Muscle of arm (tissue), 14 donors: ENCODE measurements at places on chromosomes 7 and 10. TPM values are rescaled to one million over a fixed set of nuclear protein-coding genes. Genes with fewer than 3 reads are reported as not detected.
A peak's percentile ranks its signal among the peaks of the same experiment; 100 is the strongest.

HPSE2 gene
- polyA plus RNA-seq = not detected

TMEM236 gene
- polyA plus RNA-seq = 3.1 TPM

FXYD4 gene
- 0.29 TPM for polyA plus RNA-seq

TRPV5 gene
- polyA plus RNA-seq = 0.07 TPM

SSC4D gene
- polyA plus RNA-seq = 1.5 TPM

DNA sequence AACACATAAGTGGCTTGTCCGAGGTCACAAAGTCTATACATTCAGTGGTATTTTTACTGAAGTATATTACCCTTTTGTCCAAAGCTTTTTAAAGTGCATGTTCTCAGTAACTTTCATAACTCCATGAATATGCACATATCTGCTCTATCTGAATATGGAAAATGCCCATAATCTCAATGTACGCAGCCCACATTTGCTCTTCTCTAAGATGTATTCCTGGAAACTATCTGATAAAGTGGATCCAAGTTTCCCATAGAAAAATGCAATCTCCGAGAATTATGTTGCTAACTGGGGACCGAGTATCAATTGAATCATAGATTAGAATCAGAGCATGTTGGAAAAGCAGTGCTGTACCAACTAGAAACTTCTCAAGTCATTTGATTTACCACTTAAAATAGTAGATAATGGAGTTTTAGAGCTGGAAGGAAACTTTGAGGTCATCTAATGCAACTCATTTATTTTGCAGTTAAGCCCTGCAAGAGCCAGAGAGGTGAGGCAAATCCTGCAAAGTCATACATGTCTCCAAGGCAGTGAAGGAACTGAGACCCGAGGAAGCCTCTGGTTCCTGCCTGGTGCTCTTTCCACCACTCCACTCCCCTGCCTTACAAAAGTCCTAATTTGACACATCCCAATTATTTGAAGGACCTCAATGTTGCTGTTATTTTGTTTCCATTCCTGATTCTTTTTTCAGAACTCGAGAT is 69.4 kb downstream of the CYCS start:
- no peak for DNase-seq

- peak; percentile 7 for DNase-seq
Measured at GRCh38 chr10:54614072-54614471, 187.0 kb downstream of the PCDH15 start.

GRCh38 chr7:85068799-85069198 is 118.1 kb downstream of the SEMA3D start:
- DNase-seq = peak; percentile 29

DNA sequence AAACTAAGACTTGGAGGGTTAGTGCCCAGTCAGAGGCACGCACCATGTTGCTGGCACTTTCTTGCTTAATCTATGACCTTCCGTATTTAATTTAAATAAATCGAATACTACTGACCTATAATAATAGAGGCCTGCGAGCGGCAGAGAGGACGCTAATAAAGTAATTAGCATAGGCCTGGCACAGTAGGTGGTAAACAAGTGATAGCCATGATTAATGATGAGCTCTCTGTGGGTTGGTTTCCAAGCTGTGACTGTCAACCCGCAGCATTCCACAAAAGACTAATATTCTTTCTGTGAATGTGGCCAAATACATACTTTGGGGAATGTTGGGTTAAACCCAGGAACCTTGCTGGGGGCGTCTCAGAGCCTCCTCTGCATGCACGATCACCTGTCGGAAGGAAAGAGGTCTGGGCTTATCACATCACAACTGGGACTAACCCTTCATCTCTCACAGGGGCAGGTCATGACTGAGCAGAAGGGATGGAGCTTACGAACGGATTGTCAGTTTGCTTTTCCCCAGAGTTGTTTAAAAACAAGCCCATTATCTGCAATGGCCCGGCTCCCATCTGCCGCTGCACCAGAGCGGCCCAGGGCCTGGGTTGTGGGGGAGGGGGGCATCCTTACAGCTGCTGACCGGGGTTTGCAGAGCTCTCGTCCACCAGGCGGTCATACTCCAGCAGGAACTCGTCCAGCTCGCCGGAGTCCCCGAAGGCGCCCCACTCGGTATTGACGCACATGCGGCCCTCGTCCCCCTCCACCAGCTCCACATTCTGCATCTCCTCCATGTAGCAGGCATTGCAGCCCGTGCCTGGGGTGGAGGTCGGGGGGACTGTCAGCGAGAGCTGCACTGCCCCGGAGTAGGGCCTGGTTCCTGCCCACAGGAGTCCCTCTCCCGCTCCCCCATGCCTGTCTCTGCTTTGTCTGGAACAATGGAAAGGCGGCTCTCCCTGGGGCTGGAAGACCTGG is 6.2 kb upstream of the MYL7 start:
- peak; percentile 53 for DNase-seq

GRCh38 chr10:119502209-119502608 is 40.3 kb downstream of the RGS10 start:
- DNase-seq = no peak

DNA sequence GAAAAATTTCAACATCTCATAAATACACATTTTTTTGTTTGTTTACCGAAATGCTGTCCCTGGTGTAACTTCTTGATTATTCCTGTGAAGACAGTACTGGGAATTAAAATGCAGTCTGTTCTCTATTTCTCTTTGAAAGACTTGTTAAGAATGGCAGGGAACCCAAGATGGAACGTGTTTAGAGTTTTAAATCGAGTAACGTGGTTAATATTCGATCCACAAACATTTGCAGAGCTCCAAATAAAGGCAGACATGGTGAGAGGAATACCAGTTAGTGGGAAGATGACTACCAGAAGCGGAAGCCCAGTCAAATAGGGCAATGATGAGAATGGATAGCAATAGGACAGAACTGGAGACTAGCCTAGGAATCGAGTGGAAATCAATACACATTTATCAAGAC is 6.7 kb downstream of the PON3 start:
- DNase-seq = no peak

- peak; percentile 80 for DNase-seq
Measured at GRCh38 chr10:129280908-129281586, 186.0 kb upstream of the MGMT start.

- DNase-seq = no peak
Measured at GRCh38 chr10:23362879-23363792, 18.5 kb upstream of the C10orf67 start.

DNA sequence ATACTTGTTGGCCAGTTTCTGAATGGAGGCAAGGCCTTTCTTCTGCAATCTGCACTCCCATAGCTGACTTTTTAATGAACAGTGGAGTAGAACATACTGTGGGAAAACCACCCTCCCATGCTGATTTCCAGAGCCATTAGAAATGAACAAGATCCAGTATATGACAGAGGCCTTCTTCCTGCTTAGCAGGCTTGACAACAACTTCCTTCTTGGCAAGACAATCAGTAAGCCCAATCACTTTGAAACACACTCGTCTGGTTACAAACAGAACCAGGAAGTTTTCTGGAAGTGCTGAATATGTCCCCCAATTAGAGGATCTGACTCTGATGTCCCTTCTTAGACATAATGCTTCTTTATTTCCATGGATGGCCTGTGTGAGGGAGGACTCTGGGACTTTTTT is 103.4 kb downstream of the SAMD9 start:
- no peak for DNase-seq
